ENCODE measurements at places on chromosomes 3 and 15.

DNA sequence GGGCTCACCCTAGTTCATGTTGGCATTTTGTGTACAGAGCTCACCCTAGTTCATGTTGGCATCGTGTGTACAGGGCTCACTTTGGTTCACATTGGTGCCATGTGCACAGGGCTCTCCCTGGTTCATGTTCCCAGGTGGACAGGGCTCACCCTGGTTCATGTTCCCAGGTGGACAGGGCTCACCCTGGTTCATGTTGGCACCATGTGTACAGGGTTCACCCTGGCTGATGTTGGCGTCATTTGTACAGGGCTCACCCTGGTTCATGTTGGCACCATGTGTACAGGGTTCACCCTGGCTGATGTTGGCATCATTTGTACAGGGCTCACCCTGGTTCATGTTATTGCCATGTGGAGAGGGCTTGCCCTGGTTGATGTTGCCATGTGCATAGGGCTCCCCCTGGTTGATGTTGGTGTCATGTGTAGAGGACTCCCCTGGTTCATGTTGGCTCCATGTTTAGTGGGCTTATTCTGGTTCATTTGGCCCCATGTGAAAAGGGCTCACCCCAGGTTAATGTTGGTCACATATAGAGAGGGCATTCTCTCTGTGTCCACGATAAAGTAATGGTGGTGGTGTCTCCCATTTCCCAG is 31.7 kb upstream of the NR2C2 start:
- DNase-seq, result no peak

DNA sequence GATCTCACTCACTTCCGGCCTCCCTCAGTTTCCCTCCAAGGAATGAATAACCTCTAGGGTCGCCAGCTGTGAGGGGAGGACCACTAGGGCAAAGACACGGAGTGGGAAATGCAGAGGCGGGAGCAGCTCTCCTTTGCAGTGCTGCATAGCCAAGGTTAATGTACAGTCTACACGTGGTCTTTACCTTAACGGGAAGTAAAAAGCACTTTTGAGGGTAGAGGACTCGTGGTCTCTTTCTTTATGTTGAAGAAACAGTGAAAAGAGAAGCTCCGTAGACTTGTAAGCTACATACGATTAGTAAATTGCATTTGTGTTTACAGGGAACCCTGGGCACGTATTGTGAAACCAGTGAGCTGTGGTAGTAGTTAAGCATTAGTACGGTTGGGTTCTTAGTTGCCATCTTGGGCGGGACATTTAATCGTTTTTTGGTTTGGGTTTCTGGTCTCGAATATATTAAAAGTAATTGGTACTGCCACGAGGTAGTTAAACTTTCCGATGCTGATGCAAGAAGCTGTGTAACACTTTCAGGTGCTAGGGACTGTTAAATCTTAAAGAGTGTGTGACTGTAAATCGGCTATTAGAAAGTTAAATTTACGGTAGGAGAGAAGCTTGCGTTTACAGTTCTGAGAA is 828 bp downstream of the U2SURP start:
- no peak for DNase-seq

- DNase-seq, result no peak
These were observed 108.1 kb upstream of the ZBED2 start for GRCh38 chr3:111702996-111703985.

DNA sequence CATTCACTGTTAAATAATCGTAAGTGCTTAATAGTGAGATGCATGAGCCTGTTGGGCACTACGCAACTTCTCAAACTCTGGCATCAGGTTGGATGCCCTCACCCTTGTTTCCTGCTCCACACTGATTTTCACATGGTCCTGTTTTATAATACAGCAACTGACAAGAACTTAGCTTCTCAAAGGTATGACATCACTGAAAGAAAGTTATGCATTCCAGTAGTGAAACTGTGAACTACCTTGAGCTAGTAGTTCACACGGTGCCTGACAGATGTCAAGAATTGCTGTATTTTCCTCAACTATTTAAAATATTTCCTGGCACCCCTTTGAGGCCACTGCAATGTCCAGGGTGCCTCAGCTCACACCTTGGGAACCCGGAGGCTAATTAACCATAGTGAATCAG is 327.5 kb downstream of the RORA start:
- DNase-seq, result no peak

- no peak for DNase-seq
These were observed 171.3 kb downstream of the ATP10A start for GRCh38 chr15:25691544-25692430.

- no peak for DNase-seq
These were observed 206.8 kb upstream of the TGFBR2 start for GRCh38 chr3:30399394-30400181.

DNA sequence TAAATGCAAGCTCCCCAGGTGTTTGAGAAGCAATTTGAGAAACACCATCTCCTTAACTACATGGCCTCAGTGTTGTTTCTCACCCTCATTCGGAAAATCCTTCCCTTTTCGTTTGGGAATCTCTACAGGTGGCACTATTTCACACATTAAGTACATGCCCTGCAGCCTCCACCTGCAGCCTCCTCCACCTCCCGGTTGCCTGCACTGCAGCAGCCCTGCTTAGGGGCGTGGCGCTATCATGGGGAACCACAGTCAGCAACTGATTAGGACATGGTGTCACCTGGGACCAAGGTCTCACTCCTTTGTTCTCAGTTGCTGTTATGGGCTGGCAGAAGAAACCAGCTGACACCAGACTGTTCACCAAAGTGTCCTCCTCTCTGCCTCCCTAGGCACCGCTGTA is 11.7 kb upstream of the ZNF774 start:
- peak; percentile 78 for DNase-seq

DNA sequence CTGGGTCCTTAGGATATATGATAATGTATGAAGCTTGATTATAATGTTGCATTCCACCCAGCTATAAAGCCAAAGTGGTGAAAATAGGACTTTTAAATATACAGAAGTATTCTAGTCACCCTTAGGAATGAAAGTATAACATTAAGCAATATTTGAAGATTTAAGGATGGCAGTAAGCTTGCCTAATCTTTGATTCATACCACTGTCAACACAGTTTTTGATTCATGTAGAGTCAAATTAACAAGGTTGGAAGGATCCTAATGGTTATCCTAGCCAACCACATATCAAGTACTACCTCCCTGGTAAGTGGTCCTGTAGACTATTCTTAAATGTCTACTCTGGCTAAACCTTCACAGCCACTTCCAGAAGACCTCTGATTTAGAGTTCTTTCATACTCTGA is 18.6 kb downstream of the ARIH1 start:
- DNase-seq, result no peak

Data from transverse colon (tissue), 4 donors.